ENCODE measurements at places on chromosomes 2 and 18.

- peak; percentile 78 for DNase-seq
These were observed at the start of gene TMEM150A for GRCh38 chr2:85602476-85603234. TSS of gene TMEM150A (minus strand) at chr2:85602698. CDS start at chr2:85601948, 750 bp downstream.

DNA sequence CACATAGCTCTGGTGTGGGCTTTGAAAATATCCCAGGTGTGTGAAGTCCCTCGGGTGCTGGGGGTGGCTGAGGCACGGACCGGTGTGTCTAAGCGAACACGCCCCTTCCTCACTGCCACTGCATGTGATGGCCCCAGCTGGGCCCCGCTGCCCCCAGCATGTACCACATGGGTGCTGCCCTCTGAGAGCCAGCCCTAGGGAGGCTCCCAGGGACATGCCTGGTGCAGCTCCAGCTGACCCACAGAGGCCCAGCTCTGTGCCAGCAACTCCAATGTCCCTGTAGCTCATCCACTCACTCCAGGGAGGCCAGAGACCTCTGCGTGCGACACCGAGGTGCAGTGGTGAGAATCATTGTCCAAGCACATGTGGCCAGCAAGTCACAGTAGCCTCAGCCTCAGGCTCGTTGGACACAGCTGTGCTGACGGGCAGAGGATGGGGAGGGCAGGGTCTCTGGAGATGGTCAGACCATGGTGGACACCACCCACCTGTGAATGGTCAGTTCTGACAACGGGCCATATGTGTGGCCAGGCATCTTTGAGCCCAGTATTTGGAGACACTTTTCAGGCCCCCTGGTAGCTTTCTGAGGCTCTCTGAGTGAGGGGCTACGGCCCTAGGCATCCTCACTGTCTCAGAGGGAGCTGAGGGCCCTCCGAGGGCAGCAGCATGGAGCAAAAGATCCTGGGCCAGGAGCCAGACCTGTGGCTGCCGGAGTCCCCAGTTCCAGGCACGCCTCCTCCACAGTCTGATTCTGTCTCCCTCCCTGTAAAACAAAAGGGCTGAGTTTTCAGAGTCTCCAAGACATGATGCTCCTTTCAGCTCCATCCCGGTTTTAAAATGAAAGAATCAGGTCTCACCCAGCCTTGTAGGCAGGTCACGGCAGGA is 220.7 kb downstream of the NDUFA10 start:
- no peak for DNase-seq

DNA sequence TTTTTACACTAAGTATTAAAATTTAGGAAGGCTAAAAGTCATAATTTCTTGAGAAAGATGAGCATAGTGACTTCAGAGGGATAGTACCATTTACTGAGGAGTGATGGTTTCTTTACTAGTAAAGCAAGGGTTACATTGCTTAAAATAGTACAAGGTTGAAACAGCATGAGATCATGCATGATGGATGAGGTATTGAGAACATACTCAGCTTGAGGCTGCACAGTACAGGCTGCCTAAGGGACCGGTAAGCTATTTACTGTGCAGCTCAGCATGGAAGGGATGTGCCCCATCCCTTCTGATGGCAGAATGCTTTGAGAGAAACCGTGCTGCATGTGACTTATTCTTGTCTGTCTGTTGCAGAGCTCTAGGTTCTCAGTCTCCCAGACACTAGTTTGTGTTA is 122.1 kb downstream of the EML6 start:
- DNase-seq = no peak

GRCh38 chr2:240885566-240885965 is 10.4 kb downstream of the MAB21L4 start:
- no peak for DNase-seq

DNA sequence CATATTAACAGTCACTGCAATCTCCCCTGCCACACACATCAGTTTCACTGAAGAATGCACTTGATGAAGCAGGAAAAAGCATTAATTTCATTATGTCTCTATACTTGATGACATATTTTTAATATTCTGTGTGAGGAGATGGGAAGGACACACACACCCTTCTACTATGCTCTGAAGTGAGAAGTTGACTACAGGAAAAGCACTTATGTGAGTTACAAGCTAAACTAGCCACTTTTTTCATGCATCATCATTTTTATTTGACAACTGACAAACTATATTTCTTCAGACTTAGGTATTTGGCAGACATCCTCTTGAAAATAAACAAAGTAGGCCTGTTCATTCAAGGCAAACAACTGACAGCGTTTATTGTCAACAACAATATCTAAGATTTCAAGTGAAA is 150.4 kb upstream of the ID2 start:
- no peak for DNase-seq

GRCh38 chr18:44840058-44840790 is 159.5 kb downstream of the SETBP1 start:
- no peak for DNase-seq
